ENCODE measurements at places on chromosomes 2 and 18.
A peak's percentile ranks its signal among the peaks of the same experiment; 100 is the strongest.

DNA sequence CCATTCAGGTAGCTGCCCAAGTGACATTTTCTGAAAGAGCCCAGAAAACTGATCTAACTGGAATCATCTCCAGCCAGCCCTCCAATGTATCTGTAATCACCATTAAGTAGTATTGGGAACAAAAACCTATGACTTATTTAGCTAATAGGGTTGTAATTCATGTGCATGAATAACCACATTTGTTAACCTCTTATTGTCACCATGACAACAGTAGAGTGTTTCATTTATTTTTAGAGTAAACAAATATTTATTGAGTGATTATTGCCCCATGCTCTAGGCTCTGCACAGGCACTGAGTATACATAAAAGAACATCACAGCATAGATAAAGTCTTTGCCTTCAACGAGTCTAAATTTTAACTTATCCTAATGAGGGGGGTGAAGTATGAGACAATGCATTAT, 265.4 kb upstream of the UBE2E3 start:
- no peak for DNase-seq

DNA sequence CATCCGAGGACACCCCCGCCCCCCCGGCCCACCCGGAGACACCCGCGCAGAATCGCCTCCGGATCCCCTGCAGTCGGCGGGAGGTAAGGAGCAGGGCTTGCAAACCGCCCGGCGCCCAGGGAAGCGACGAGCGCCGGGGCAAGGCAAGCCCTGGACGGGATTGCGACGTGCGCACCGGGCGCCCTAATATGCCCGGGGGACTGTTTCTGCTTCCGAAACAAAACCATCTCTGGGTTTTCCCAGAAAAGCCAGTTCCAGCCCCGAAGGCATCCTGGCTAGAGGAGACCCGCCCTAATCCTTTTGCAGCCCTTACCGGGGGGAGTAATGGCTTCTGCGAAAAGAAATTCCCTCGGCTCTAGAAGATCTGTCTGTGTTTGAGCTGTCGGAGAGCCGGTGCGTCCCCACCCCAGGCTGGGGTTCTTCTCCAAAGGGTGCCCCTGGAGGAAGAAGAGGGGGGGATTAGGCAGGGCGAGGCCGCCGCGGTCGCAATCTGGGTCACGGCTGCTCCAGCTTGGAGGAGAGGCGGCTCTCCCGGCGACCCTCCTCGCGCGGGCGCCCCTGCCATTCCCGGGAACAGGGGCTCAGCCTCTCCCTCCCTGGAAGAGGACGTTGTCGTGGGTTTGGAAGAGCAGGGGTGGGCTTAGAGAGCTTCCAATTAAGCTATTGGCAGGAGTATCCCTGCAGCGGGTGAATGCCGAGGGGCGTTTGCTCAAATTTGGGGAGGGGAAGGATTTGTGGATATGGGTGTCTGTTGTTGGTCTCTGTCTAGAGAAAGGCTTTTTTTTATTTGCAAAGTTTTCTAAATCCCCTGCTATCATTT, 521 bp downstream of the MYCN start:
- no peak for DNase-seq

DNA sequence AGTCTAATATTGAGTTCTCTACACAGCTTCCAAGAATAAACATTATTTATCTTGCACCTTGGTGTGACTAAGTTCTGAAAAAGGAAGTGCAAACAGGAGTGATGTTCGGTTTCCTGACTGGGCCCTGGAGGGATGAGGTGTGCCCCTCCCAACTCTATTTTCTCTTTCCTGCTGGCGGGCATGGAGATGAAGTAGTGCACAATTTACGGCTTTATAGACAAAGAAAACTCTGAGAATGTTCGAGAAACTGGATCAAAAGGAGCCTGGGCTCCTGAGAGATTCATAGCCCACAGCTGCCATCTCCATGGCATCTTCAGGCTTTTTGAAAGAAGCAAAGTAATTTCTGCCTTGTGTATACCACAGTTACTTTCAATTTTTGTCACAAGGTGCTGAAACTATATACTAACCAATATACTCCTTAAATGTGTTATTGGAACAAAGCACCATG, 22.3 kb downstream of the LRATD1 start:
- no peak for DNase-seq

DNA sequence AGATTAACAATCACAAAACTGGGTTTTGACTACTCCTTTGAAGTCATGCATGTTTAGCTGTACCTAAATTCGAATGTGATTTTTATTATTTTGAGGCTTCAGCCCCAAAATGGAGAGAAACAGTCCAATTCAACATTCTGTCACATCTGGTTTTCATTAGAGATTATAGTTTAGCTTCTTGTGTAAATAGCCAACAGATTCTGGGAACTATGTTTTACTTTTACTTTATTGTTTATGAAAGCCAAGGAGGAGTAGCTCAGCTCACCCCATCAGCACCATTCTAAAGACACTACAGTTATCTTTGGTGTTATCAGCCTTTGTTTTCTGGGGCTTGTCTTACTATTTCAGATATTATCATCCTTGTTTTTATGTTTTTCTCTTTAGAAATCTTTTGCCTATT, 465.0 kb upstream of the CWC22 start:
- no peak for DNase-seq

DNA sequence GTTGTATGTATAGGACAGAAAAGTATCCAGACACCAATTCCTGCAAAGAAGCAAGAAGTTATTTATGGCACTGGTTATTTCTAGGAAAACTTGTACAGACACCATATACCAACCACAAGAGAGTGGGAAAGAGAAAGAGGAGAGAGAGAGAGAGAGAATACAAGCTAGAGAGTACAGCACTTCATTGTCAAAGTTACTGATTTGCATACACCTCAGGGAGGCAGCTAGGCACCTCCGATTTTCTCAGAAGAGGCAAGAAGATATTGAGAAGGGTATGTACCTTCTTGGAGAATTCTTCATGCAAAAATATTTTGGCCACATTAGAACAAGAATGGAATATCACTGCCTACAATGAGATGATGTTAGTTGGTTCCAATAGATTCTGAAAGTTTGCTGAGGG, 333.9 kb upstream of the PIK3C3 start:
- no peak for DNase-seq

- DNase-seq, result no peak
These were observed 28.0 kb downstream of the MAL start for GRCh38 chr2:95053543-95053942.

GRCh38 chr2:241851325-241852115, 7.2 kb downstream of the PDCD1 start:
- no peak for DNase-seq

DNA sequence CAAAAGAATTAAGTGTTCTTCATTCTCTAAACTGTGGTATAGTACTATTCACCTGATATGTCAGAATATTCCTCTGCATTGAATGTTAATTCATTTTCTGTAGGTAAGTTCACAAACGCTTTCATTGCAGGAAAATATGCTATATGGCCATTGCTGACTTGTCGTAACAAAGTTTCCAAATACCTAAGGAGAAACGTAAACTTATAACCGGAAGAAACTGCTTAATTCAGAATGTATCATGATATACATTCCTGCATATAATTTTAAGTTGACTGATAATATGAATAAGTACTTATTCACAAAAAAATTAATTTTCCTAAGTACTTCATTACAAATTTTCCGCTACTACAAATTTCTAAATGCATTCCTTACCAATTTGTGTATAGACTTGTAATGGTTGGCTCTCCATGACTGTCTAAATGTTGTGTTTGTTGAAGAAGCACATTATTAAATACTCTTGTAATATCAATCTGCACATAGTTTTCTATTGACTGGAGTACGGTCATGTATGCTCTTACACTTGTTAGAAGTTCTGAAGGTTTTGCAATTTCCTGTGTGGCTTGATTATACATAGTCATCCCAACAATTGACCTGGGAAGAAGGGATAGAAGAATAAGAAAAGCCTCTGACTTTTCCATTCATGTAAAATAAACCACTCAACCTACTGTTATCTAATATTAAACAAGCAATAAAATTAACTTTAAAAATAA, 85.4 kb downstream of the NCKAP1 start:
- no peak for DNase-seq

GRCh38 chr2:174691201-174691779, 73.0 kb downstream of the CHRNA1 start:
- peak; percentile 24 for DNase-seq

- peak; percentile 71 for DNase-seq
These were observed 300.0 kb downstream of the PDE11A start for GRCh38 chr2:177772529-177772928.

All from inflammatory macrophage (primary cell).